Fibroblast of skin of right biceps (primary cell): ENCODE measurements at places on chromosomes 4 and X.
A peak's percentile ranks its signal among the peaks of the same experiment; 100 is the strongest.

- no peak for DNase-seq
Measured at GRCh38 chrX:32851556-32851955, 359.8 kb downstream of the DMD start.

- no peak for DNase-seq
Measured at GRCh38 chr4:77126809-77127208, 30.2 kb upstream of the CCNG2 start.

DNA sequence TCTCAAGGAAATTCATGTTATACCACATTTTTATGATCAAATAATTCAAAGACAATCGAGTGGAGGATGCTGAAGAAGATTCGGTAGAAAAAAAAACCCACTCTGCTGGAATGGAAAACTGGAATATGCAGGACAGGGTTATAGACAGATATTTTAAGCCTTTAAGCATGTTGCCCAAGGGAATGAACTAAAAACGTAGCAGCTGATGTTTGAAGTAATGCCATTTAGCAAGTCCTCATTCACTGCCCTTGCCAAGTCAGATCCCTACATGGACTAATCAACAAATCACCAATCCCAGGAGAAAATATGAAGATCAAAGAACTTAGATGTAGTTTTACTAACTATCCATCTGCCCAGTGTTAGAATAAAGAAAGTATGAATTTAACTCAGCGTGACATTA, 75.6 kb upstream of the ETNPPL start:
- DNase-seq: no peak

DNA sequence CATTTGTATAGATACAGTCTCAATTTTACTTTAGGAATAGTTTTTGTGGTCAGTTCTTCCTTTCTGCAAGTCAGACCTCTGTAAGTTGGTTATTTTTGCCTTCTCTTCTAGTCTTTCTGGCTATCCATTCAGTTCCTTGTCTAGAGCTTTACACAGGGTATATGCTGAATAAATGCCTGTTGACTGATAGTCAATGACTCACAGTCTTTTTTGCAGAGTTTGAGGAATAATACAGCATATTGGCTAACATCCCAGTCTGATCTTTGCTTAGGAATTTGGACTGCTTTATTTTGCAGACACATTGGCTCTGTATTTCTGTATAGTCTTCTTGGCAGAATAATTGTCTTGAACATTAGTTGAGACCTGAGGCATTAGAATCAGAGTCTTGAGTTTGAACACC, 132.4 kb downstream of the MAGEC1 start:
- DNase-seq: peak; percentile 38

DNA sequence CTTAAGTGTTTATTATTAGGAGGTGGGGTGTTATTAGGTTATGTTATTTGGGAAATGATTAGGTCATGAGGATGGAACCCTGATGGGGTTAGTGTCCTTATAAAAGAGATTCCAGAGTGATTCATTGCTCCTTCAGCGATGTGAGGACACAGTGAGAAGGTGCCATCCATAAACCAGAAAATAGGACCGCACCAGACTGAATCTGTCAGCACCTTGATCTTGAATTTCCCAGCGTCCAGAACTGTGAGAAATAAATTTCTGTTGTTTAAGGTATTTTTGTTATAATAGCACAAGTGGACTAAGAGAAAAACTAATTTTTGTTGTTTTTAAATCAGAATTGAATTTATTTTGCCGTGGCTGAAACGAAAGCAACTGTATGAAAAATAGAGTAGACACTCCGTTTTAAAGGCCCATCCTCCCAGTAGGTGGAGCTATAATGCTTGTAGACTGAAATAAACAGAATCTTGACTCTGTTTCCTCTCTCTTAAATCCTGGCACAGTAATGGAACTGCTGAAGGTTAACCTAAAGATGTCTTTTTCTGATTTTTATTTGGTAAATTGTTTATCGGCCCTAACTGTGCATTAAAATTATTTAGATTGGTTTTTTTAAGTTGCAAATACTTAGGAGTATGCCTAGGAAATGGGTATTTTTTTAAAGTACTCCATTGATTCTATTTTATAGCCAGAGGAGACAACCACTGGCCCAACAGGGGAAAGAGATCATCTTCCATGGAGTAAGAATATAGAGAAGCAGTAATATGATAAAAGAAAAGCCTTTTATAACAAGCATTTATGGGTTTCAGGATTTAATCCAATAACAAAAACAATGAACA, 133.2 kb upstream of the ADAMTS3 start:
- DNase-seq: peak; percentile 46

DNA sequence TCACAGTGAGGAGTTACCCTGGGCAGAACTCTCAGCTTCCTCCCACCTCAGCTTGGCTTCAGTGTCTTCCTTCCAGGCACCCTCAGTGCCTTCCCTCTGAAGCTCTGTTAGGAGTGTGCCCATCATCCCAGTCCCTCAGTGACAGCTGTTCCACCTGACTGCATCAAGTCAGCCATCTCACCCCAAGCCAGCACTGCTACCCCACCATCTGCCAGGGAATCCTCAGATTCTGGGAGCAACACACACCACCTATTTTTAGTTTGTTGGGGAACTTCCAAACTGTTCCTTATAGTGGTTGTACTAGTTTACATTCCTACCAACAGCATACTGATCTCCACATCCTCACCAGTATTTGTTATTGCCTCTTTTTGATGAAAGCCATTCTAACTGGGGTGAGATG, 182.9 kb downstream of the RELL1 start:
- DNase-seq: no peak

DNA sequence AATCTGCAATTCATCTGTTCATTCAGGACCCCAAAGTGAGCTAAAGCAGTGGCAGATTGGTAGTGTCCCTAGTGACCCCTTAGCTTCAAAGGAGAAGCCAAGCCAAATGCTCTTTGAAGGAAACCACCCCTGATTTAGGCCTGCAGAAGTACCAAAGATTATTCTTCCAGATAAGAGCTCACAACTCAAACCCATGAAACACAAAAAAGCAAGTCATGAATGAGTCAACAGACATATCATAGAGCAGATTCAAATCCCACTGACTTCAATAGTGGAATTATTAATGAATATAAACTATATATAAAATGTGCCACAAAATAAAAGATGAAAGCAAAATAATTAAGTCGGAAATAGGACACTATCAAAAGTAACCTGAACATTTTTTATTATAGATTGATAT, 197.6 kb downstream of the SCFD2 start:
- no peak for DNase-seq

- peak; percentile 73 for DNase-seq
Measured at GRCh38 chr4:109560687-109561461, 828 bp downstream of the MCUB start.

DNA sequence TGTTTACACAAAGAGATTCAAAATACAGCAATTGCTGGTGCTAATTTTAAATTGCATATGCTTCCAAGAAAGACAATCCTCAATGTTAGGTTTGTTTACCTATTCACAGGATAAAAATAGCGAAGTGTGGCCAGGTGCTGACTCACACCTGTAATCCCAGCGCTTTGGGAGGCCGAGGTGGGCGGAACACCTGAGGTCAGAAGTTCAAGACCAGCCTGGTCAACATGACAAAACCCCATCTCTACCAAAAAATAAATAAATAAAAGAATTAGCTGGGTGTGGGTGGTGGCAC, 77.7 kb downstream of the OPHN1 start:
- no peak for DNase-seq

DNA sequence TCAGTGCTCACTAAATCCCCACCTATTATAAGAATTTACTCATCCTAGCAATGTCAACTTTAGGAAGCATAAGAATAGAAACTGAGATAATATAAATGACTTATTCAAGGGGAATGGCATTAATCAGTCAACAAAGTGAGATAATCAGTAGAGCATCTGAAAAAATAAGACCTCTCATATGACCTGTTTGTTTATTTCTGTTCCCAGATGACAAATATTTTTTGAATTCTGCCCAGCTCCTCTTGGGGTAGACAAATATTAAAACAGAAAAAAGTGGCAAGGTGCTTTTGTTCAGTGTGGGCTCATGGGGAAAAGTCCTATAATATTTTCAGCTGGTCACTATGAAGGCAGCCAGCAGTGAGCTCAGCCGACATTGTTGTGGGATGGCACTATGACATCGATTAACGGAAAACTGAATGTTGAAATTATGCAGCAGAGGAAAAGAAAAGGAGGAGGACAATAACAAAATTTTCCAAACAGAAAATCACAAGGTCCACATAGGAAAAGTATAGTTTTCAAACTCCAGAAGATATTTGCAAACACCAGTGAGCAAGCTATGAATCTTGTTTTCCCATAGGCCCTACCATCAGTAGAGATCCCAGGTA, 109.6 kb downstream of the ANXA3 start:
- no peak for DNase-seq

GRCh38 chr4:1958276-1959103, 50.3 kb downstream of the NELFA start:
- DNase-seq: no peak

DNA sequence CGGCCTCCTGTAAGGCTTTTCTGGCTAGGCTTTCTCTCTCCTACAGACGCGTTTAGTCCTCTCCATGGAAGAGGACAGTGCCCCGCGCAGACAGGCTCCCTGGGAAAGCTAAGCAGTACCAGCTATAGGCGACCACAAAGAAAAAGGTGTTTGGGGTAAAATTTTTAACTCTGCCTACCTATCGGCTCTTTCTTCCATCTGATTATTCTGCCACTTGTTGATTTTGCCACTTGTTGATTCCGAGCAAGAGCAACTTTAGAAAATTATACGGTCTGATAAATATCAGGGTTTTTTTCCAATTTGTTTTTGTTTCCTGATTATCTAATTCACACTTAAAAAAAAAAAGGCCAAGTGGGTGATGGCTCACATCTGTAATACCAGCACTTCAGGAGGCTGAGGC, 1600.5 kb upstream of the TENM3 start:
- DNase-seq: no peak

GRCh38 chr4:78788007-78788889, 12.1 kb downstream of the BMP2K start:
- DNase-seq: peak; percentile 27

DNA sequence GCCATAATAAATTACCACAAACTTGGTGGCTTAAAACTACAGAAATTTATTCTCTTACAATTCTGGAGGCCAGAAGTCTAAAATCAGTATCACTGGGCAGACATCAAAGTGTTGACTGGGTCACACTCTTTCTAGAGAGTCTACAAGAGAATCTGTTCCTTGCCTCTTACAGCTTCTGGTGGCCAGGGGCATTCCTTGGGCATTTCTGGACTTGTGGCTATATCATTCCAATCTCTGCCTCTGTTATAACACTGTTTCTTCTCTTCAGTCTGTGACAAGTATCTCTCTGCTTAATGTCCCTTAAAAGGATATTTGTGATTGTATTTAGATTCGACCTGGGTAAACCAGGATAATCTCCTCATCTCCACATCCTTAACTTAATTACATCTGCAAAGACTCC, 207.3 kb upstream of the DCAF8L1 start:
- peak; percentile 1 for DNase-seq

GRCh38 chr4:168744021-168744420, 247.2 kb downstream of the PALLD start:
- no peak for DNase-seq

DNA sequence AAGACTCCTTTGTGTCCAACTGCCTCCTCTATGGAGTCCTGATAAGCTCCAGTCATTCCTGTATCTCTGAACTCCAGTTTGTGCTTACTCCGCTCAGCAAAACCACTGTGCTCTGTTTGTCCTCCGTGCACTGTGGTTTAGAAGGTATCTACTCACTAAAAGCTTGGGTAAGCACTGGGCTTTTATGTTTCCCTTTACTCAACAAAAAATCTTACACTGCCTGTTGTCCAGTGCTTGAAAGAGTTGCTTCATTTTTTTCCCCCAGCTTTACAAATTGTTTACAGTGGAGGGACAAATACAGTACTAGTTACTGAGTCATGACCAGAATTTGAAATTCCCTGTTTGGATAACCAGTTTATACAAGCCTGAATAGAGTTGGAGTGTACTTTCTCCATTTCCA, 545.3 kb upstream of the FAT1 start:
- no peak for DNase-seq

DNA sequence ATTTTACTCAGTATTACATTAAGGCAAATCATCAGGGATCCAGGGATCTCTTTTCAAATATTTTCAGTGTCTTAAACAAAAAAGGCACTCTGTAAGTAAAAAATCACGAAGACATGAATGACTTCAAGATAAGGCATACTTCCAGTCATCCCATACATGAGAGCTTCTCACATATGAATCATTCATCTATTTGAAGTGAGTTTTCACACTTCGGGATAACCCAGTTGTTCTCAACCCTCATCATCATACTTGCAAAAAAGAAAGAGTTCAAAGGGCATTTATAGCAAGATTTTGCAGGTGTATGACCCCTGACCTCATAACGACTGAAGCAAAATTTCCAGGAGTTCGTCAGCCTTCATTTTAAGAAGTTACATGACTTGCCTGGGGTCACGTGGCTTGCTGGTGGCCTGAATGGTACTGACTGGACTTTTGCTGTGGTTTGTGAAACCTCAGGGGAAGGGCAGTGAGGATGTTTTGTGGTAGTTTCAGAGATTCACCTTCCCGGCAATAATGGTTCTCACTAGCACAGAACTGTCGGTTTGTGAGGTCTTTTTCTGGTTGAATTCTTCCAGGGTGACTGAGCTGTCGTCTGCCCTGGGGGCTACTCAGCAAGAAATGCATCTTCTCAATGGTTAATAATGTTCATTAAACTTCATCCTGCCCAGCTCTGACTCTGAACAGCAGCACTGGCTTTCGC, 115.8 kb upstream of the SHISA3 start:
- peak; percentile 2 for DNase-seq

GRCh38 chrX:118026631-118027030, 90.0 kb downstream of the KLHL13 start:
- DNase-seq: no peak

GRCh38 chrX:21930986-21931385, 9.5 kb upstream of the SMS start:
- no peak for DNase-seq

DNA sequence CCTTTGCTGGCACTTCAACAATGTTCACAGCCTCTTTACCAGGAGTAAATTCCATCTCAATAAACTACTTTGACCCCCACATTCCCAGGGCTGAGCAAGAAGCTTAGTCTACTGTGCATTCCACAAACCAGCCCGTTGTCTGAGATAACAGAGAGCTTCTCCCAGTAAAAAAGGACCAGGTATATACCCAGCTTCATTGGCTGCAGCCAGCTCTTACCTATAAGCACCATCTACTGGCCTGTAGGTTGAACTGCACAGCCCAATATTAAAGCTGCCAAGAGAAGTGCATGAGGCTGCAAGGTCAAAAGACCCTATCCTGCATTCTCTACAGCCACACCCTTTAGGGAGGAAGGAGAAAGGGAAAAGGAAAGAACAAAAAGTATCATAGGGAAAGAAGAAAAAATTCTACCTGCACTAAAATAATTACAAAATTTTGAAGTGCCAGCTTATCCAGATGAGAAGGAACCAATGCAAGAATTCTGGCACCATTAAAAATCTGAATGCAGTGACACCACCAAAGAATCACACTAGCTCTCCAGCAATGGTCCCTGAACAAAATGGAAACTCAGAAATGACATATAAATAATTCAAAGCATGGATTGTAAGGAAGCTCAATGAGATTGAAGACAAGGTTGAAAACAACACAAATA, 45.7 kb upstream of the INTU start:
- peak; percentile 44 for DNase-seq
